ENCODE measurements at places on chromosomes 11 and 22. TPM values are rescaled to one million over a fixed set of nuclear protein-coding genes. Genes with fewer than 3 reads are reported as not detected.
A peak's percentile ranks its signal among the peaks of the same experiment; 100 is the strongest.

The TUB gene
- total RNA-seq: not detected

The SYT12 gene
- total RNA-seq: 0.87 TPM

The ZBTB3 gene
- total RNA-seq: 10.7 TPM

The KRTAP5-8 gene
- total RNA-seq: not detected

The TCF20 gene
- total RNA-seq: 71.1 TPM

GRCh38 chr11:59198726-59199125, 14.0 kb downstream of the MPEG1 start:
- DNase-seq: no peak

- no peak for DNase-seq
Measured at GRCh38 chr11:129373489-129373953, 2.1 kb upstream of the BARX2 start.

DNA sequence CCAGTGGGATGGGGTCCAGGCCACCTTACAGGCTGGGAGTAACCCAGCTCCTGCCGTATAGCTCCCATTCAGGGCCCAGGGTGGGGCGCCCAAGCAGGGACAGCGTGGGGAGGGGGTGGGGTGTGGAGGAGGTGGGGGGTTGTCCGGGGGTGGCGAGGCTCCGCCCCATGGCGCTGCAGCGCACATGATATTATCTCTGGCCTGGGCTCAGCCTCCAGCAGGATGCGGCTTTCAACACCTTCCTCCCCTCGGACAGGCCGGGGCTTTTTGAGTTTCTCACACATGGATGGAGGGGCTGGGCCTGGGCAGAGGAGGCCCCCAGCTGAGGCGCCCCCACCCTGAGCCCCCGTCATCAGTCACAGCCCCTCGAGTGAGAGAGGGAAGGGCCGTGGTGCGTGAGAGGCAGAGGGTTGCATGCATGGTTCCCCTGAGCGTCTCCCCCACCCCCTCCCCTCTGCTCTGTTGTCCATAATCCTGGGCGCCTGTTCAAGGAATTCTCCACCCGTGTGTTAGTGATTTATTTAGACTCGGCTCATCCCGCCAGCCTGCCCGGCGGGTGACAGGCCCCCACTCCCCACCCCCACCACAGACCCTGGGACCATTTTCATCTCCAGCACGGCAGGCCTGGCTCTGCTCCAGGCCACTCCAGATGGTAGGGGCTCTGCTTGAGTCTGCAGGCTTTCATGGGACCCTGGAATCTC, 44.9 kb downstream of the WNT11 start:
- DNase-seq: no peak

- peak; percentile 43 for DNase-seq
Measured at GRCh38 chr11:20647976-20648565, 21.3 kb upstream of the NELL1 start.

- DNase-seq: peak; percentile 83
Measured at GRCh38 chr11:111565114-111565720, 24.7 kb downstream of the LAYN start.

DNA sequence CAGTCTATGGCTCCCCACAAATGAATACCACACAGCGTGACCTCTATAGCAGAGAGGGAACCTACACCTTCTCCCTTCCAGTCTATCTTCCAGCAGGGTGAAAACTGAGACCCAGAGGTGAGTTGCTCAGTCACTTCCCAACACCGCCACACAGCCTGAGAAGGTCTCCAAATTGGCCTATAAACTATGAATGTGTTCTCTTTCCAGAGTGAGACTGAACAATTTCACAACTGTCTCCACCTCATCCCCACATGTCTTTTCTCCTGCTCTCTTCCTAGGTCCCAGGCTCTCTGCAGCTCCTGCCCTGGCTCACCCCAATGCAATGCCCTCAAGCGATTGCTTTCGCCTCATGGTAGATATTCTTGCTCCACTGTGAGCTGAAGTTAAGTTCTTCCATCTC, 14.0 kb downstream of the CLMP start:
- DNase-seq: no peak

DNA sequence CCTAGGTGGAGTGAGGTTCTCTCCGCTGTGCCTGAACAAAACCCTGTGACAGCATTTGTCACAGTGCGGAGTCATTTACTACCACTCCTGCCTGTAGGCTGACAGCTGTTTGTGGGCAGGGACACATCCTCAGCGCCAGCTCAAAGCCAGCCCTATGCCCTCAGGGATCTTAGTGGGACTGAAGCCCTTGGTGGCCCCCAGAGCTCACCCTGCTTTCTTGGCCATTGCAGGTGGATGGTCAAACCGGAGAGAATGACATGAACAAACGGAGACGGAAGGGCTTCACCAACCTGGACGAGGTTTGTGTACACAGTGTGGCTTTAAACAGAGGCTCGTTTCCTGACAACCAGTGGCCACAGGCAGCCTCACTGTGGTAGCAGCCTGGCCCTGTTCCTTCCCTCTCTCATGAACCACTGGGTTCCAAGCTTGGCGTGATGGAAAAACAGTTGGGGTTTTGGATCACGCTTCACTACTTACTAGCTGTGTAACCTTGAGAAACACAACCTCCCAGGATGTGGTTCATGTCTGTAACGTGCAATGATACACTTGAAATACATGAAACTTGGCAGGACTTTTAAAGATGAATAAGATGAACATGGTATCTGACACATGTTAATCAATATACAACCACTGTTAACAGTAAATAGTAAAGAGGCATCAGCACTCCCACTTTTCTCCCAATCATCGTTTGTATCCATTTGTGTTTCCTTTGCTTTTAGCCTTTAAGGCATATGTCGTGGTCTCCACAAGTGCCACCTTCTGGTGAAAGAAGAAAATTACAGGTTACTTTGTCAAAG, 125.8 kb downstream of the MICAL2 start:
- DNase-seq: peak; percentile 41

DNA sequence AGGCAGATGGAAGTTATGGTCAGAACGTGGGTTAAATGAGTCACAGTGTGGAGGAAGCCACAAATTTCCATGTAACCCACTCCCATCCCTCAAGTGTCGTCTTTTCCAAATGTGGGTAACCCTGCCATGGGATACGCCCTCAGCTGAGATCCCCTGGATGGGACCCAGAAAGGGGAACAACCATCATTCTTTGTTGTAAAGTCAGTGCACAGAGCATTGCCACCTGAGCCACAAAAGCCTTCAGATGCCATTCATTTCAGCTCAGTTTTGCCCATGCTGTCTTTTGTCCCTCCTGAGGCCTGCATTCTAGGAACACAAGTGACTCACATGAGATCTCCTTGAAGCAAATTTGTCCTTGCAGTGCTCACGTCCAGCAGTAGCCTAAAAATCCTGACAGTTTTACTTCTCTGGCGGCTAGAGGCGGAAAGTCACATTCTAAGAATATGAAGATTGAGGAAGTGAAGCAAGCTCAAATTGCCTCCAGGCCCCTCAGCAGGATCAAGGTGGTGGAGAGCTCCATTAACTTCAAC, 30.6 kb downstream of the MMP13 start:
- no peak for DNase-seq

DNA sequence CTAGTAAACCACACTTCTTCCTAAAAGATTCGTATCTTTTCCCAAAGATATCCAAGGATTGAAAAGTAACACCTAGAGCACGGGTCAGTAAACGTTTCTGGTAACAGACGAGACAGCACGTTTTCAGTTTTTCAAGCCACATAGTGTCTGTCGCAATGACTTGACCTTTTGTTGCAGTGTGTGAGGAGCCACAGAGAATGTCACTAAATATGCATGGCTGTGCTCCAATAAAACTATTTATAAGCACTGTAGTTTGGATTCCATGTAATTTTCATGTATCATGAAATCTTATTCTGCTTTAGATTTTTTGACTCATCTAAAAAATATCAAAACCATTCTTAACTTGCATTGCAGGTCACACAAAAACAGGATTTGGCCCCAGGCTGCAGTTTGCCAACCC, 18.3 kb upstream of the MICAL3 start:
- DNase-seq: no peak

GRCh38 chr11:5242933-5243815, 6.5 kb downstream of the HBG1 start:
- no peak for DNase-seq

DNA sequence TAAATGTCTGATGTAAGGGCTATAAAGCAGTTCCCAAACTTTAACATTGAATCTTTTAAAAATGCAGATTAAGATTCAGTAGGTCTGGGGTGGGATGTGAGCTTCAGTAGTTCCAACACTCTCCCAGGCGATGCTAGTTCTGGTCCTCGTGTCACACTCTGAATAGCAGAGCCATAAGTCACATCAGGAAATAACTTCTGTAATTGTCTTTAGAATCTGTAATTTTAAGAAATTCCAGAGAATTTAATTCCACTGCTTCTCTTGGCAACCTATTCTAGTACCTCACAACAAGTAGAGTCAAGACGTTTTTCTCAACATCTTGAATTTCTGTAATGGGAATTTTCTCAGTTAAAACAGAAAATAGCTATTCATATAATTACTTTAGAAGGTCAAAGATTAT, 223.1 kb downstream of the TMEM135 start:
- DNase-seq: no peak

GRCh38 chr22:28115426-28115825, 196.4 kb upstream of the PITPNB start:
- no peak for DNase-seq

- DNase-seq: peak; percentile 55
Measured at GRCh38 chr11:118892964-118893363, 9.3 kb downstream of the CXCR5 start.

GRCh38 chr22:28855355-28856094, 27.8 kb upstream of the ZNRF3 start:
- peak; percentile 70 for DNase-seq

Data from OCI-LY7 (cell line).